ENCODE measurements at places on chromosomes 6 and 20. TPM values are rescaled to one million over a fixed set of nuclear protein-coding genes. Genes with fewer than 3 reads are reported as not detected.

Gene OOEP
- total RNA-seq: not detected

Gene TTBK1
- total RNA-seq: 6.1 TPM

Gene HUS1B
- total RNA-seq: 0.99 TPM

Gene ARMH2
- total RNA-seq: 1.1 TPM

Gene RTF2
- 90.7 TPM for total RNA-seq

Gene HLA-G
- total RNA-seq: not detected

Gene MAP3K5
- 8.5 TPM for total RNA-seq

Gene C6orf163
- total RNA-seq: 6.5 TPM

Gene TBC1D20
- total RNA-seq: 29.4 TPM

Gene SLC35A1
- 47.9 TPM for total RNA-seq

Gene SCUBE3
- total RNA-seq: 7.7 TPM

Gene BNIP5
- total RNA-seq: under 0.01 TPM

Gene CEP43
- total RNA-seq: 46.3 TPM

Gene ETV7
- total RNA-seq: 0.61 TPM

Gene TGM6
- total RNA-seq: not detected

Gene MOCS1
- total RNA-seq: 9.6 TPM

Data from spinal cord (tissue), 10 donors.